ENCODE measurements at places on chromosomes 13 and 19.

- DNase-seq, result peak; percentile 54
Observed at GRCh38 chr19:33771384-33772101, 25.1 kb upstream of the KCTD15 start.

DNA sequence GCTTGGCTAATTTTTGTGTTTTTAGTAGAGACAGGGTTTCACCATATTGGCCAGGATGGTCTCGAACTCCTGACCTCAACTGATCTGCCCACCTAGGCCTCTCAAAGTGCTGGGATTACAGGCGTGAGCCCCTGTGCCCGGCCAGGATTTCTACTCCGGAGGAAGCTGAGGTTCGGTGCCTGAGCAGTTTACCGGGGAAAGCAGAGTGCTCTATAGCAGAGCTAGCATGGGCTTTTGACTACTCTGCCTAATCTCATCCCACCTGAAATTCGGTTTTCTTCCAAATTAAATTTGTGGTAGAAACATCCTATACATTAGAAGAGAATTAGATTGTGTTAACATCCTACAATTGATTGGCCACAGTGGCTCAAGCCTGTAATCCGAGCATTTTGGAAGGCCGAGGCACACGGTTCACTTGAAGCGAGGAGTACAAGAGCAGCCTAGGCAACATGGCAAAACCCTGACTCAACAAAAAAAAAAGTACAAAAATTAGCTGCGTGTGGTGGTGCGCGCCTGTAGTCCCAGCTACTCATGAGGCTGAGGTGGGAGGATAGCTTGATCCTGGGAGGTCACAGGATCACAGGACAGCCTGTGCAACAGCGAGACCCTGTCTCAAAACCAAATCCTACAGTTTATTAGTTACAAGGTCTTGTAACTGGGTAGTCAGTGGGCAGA is 1.6 kb downstream of the RPL13A start:
- DNase-seq, result no peak

GRCh38 chr19:35732540-35733179 is 9.6 kb downstream of the IGFLR1 start:
- no peak for DNase-seq

- DNase-seq, result no peak
Observed at GRCh38 chr13:75902166-75903104, 266.3 kb downstream of the LMO7 start.

DNA sequence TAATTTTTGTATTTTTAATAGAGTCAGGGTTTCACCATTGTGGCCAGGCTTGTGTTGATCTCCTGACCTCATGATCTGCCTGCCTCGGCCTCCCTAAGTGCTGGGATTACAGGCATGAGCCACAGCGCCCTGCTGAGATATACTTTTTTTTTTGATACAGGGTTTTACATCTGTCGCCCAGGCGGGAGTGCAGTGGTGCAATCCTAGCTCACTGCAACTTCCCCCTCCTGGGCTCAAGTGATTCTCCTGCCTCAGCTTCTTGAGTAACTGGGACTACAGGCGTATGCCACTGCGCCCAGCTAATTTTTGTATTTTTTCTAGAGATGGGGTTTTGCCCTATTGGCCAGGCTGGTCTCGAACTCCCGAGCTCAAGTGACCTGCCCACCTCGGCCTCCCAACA is 2.0 kb downstream of the COLGALT1 start:
- no peak for DNase-seq

DNA sequence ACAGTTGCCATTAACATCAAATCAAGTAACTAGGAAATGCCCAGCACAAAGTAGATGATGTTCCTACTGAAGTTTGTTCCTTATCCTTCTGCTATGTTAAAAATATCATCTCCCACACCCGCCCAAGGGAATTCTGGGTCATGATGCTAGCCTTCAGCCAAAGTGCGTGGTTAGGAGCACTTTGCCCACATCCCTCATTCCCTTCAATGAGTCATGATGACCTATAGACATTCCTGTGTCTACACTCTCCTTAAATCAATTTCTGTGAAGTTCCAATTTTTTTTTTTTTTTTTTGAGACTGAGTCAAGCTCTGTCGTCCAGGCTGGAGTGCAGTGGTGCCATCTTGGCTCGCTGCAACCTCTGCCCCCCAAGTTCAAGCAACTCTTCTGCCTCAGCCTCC is 17.0 kb downstream of the RXFP2 start:
- no peak for DNase-seq

DNA sequence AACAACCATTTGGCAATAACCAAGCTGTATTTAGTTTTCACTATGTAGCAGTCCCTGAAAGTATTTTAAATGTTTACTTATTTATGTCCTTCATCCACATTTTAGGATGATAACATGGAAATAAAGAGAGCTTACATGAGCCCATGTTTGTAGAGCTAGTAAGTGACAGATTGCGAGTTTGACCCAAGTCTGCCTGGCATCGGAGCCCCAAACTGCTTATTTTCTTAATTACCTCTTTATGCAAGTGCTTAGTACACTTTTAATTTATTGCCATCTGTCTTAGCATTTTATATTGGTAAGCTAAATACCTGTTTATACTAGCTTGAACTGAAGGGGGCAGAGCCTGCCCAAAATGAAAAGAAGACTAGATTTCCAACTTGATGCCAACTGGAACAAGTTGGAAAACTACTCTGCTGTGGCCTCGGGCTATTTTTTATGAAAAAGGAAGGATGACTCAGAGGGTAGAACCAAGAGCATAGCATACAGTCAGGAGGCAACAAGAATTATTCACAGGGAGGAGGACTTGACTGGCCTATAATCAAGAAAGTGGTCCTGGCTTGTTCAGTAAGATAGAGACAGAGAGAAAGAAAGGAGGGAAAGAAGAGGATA is 150.2 kb downstream of the NDFIP2 start:
- no peak for DNase-seq

GRCh38 chr19:2659856-2660432 is 42.5 kb downstream of the GNG7 start:
- no peak for DNase-seq

DNA sequence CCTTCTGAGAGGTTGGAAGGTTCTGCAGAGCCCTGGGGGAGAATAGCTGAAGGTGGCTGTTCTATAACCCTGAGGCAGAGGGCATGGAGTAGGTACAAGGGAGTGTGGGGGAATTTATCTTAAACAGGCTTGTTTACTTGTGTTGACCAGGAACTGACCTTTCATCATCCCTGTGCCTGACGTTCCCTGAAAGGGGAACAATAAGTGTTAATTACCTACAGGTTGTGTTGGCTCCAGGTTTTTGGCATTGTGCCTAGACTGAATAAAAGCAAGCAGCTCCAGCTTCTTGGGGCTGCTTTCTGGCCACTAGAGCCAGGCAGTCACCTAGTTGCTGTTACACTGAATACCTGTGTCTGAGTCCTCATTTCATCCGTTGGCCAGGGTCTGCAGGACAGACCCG is 60.0 kb downstream of the ZNF627 start:
- no peak for DNase-seq

GRCh38 chr13:83691966-83692365 is 190.3 kb downstream of the SLITRK1 start:
- DNase-seq, result no peak

- no peak for DNase-seq
Observed at GRCh38 chr13:37473035-37473434, 125.5 kb downstream of the POSTN start.

DNA sequence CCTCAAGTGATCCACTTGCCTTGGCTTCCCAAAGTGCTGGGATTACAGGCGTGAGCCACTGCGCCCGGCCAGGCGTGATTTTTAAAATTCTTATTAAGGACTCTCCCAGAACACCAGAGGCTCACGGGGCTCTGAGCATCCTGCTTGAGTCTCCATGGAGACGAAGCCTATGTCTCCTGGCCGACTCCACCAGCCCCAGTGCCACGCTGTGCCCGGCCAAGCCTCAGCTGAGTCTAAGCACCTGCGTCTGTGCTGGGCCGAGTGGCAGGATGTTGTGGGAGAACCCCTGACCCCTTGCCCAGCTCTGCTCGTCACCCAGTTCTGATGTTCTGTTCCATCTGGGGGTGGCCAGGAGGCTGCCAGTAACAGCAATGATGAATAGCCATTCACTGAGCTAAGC is 3.9 kb upstream of the CELF5 start:
- no peak for DNase-seq

DNA sequence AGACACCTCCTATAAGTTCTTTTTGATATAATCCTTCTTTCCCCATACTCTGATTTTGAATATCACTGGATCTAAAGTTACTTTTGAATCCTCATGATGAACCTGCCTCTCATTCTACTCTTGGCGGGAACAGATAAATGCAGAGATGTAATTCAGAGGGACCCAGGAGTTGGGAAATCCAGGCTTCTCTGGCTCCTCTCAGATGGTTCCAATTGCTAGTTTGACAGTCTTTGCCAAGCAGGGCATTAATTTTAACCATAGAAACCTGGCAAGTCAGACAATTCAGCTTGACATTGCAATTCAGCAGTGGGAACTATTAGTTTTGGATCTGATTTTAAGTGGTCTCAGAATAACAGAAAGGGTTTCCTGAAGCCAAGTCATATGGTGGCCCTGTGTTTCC is 67.3 kb upstream of the KLF12 start:
- no peak for DNase-seq

DNA sequence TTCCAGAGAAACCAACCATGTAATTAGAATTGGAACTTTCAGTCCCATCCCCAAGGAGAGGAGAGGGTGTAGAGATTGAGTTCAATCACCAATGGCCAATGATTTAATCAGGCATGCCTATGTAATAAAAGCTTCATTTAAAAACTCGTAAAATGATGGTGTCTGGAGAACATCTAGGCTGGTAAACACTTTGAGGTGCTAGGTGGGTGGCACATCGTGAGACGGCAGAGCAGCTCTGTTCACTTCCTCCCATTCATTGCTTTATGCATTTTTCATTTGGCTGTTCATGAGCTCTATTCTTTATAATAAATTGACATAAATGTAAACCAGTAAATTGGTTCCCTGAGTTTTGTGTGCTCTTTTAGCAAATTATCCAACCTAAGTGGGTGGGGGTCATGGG is 90.1 kb downstream of the ELF1 start:
- DNase-seq, result no peak

All from T-cell (primary cell).